Stimulated activated CD4-positive, alpha-beta T cell treated with anti-CD3 and anti-CD28 coated beads, Interleukin-1b, Interleukin-23, amount 100 ng/mL, for 1 hour (primary cell): ENCODE measurements at places on chromosomes 5 and 9.

DNA sequence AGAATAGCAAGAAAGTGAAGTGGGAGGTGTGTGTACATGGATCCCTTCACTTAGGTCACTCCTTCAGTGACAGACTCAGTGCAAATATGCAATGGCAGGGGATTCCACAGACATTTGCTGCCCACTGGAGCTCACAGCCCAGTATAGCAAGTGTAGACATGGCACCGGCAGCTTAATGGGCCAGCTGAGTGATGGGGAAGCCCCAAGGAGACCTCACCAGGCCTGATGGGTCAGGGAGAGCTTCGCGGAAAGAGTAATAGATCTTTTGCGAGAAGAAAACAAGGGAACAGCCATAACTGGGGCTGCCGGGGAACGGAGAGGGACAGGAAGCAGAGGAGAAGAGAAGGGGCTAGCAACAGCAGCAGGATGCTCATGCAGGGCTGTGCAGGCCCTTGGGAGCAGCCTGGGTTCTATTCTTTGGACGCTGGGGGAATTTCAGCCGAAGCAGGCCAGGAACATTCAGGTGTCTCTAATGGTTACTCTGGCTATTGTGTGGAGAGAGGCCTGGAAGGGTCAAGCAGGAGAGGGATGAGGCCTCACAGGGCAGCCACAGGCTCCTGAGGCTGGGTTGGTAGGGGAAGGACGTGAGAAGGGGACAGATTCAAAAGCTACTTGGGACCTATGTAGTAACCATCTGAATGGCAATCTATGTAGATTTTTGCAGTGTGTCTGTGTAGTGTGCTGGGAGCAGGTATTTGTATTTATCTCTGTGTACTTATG is 27.0 kb downstream of the TCF7 start:
- DNase-seq = no peak

- no peak for DNase-seq
Measured at GRCh38 chr9:112731971-112732370, 14.1 kb upstream of the INIP start.

DNA sequence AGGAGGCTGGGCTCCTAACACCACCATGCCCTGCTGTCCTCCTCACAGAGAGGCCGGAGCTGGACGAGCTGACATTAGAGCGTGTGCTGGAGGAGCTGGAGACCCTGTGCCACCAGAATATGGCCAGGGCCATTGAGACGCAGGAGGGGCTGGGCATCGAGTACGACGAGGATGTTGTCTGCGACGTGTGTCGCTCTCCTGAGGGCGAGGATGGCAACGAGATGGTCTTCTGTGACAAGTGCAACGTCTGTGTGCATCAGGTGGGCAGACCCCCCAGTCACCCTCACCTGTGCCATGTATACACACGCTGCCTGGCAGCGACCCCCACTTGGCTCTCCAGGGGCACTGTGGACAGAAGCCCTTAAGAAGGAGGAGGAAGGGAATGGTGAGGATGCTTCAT is 35.2 kb downstream of the JADE2 start:
- DNase-seq = no peak

GRCh38 chr5:143471666-143472464 is 68.4 kb upstream of the NR3C1 start:
- no peak for DNase-seq

DNA sequence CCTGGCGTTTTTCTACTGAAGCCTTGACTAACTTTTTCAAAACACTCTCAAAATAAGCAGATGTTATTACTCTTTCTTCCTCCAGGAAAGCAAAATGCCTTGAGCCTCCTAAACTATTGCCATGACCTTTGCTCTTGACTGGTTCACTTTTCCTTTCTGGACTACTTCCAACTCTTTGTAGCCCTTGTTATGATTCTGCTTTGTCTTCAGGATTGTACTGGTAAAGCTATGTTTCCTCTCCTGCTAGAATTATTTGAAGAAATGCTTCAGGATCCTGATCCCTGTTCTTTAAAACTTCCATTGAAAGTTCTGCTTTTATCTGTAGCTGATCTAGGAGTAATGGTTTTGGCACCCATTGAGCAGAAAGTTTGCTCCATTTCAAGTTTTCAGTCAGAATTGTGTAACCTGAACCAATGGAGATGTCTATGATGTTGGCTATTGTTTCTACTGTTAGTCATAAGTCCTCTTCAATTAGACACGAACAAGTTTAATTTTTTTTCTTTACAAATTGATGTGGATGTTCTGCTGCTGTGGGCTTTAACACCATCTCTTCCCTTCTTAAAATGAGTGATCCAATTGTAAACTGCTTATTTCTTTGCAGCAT is 1356.4 kb downstream of the EFNA5 start:
- DNase-seq = no peak

- no peak for DNase-seq
Measured at GRCh38 chr5:5854087-5854486, 431.6 kb downstream of the ICE1 start.

GRCh38 chr9:6302417-6302816 is 25.8 kb upstream of the TPD52L3 start:
- no peak for DNase-seq

DNA sequence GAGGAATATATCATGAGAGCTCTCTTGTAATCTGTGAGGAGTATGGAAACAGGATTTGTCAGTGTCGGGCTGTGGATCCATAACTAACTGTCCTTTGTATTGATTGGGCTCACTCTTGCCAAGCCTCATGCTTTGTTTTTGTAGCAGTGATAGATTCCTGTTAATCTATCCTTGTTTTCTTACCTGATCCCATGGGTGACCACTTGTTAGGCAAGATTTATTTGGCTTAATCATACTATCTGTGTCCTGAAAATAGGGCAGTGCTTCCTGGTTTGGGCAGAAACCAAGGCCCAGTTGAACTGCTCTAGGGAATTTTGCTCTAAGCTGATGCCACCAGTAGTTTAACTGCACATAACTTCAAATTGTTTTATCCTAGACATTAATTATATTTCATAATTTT is 6.1 kb downstream of the NDFIP1 start:
- no peak for DNase-seq

GRCh38 chr9:131290036-131290766 is 678 bp downstream of the PLPP7 start:
- no peak for DNase-seq

DNA sequence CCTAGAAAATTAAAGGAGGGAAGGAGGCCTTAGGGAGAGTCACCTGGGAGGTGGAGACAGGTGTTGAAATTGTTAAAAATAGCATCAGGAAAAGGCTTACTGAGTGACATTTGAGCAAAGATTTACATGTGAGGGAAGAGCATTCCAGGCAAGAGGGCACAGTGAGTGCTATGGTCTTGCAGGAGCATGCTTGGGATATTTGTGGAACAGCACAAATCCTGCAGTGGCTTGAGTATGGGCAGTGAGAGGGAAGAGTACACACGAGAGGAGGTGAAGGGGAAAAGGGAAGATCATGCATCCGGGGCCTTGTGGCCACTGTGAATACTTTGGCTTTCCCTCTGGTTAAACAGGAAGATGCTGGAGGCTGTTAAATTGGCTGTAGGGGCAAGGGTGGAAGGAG is 36.6 kb downstream of the ACER2 start:
- no peak for DNase-seq

DNA sequence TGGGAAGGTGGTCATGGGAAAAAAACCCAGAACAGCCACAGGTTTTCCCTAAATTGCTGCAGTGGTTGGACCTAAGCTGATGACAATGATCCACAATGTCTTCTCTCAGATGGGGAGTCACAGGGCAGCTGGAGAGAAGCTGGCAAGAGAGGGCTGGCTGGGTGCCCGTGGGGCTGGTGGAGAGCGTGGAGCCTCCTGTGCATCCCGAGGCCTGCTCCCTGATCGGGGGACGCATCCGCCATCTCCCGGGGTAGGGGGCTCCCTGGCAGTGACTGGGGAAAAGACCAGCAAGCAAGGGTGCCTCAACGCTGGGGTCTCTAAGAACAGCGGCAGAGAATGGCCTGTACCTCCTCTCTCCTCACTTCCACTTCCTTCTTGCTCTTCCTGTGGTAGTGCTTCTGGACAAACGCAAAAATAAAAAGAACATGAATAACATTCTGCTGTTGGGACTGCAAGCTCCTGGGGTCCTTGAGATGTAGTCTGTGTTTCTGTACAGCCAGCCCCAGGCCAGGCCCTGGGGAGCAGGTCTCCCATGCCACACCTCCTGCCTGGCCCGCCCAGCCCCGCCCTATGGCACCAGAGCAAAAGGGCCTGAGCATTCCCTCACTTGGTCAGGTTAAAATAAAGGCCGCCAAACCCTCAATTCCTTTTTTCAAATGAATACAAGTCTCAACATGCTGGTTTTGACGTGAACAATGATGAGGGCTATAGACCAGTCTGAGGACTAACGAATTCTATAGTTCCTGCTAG is 7.0 kb upstream of the MRNIP start:
- no peak for DNase-seq

DNA sequence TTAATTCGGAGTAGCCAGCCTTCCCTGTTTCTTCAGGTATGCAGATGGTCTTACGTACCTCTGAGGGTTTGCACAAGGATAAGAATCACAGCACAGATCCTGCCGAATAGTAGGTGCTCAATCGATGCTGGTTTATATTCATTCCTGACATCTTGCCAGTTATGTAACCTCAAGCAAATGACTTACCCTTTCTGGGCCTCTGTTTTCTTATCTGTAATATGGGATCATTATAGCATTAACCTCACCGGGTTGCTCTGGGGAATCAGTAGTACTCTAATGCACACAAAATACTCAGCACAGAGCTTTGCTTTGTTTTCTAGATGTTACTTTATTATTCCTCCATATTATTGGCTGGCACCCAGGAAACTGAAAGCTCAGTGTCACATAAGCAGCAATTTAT is 7.7 kb upstream of the NR5A1 start:
- DNase-seq = no peak

- DNase-seq = no peak
Measured at GRCh38 chr9:120542701-120543490, 37.1 kb downstream of the CDK5RAP2 start.

DNA sequence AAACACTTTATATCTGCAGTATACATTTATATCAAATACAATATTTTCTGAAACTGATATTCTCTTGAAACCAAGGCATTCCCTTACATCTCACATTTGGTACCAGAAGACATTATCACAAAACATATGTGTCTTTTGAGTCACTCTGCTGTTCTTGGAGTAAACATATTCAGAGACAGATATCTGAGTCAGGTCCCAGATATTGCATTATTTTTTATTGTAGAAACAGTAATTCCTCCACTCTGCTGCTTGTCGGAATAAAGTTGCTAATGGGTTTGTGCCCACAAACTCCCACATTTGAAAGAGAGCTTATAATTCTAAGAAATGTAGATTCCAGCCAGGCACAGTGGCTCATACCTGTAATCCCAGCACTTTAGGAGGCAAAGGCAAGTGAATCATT is 261.1 kb upstream of the DAPK1 start:
- DNase-seq = no peak

- no peak for DNase-seq
Measured at GRCh38 chr9:108743901-108744371, 111.8 kb downstream of the ACTL7B start.

DNA sequence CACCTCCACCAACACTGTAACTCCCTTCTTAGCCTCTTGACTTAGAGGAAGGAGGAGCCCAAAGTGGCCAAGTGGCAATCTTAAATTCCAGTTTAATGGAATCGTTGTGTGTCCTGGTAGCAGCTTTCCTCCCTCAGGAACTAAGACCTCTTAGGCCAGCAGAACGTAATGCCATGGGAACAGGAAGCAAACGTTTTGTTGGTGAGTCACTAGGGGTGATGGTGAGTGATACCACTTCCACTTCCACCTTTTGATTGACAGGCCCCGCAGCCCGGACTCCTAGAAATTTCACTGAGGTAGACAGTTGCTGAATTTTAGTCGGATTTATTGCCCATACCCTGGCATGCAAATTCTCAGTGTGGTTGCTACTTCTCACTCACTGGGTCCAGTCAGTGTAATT is 94.2 kb upstream of the FBN2 start:
- DNase-seq = no peak

DNA sequence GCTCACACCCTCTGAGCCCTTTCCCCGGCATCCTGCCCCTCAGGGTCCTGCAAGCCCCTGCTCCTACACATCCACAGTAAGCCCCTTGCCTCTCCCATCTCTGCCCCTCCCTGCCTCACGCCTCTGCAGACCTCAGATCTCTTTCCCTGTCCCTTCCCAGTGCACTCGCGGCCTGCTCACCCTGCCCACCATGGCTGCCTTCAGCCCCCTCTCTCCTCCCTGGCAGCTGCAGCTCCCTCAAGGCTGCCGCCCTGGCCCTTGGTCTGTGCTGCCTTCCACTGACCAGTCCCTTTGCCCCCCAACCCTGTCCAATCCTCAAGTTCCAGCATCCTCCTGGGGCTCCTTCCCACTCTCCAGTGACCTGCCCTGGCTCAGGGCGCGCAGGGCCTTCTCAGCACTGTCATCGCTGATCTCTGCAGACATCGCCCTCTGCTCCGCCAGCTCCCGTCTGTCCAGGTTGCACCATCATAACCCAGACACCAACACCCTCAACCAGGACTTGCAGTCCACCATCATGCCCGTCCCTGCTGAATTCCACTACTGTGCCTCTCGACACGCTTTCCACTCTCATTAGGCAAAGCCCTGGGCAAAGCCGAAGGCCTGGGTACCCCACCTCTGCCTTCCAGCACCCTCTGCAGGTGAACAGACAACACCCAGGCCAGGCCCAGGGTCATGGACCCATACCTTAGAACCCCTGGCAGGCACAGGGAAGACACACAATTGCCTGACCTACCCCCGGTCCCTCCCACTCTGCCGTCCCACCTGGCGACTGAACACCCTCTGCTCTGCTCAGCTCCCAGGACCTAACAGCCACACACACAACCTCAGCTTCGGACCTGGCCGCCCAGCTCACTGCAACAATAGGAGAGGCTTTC is 97.8 kb upstream of the RUFY1 start:
- no peak for DNase-seq

DNA sequence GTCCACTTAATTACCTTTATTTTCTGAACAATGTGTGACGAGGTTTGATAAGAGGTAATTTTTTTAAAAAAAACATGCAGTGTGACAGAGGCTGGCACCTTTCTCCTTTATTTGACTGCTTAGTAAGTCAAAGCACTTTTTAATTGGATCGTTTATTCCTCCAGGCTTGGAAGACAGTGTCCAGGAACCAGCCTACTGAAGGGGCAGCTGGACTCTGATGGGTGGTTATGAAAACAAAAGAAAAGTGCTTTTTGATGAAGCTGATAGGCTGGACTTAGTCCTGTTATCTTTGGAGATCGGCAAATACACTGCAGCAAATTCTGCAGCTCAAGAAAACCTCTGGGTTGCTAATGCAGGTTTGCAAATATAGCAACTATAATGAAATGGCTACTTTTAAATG is 141.7 kb downstream of the DCP2 start:
- no peak for DNase-seq

- DNase-seq = no peak
Measured at GRCh38 chr9:127248241-127248640, 16.3 kb upstream of the GARNL3 start.

DNA sequence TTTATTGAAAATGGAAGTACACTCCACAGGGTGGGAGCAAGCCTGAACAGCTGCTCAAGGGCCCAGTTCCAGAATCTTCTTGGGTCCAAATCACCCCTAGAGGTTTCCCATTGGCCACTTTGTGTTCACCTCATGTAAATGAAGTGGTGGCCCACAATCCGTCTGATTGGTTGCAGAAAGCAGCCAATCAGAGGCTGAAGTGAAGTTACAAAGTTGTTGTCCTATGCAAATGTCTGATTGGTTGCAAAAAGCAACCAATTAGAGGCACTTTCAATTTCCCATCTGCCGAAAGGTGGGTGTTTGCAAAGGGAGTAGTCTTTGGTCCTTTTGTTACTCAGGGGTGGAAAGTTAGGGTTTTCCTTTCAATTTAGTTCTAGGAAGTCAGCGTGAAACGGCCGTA is 8.8 kb downstream of the TMEM171 start:
- DNase-seq = no peak

GRCh38 chr5:169711551-169712225 is 74.6 kb downstream of the DOCK2 start:
- DNase-seq = no peak
